Right lung (tissue), 10 donors: ENCODE measurements at places on chromosomes 4 and X.

DNA sequence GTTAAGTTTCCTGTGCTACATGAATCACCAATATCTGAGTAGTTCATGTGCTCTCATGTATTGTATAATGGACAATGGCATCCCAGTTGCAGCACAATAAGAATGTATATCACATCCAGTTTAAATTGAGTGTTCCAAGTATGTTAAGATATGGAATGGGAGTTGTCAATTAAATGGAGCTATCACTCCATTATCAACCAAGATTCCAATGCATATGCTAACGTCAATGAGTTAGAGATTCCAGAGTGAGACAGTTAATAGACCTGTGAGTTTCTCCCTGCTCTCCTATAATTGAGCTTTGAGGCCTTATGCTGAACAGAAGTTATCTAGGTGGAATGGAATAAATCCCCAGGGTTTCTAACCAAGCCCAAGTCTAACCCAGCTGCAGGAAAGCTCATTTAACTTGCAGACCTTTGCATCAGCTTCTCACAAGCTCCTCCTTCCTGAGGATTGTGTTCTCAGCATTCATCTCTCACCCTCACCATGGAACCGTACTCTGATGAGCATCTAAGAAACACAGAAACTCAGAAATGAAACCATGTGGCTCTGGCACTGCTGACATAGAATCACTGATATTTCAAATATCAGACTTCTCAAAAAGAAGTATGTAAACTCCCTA, 84.8 kb downstream of the TIGD2 start:
- DNase-seq: no peak

GRCh38 chr4:15598644-15599043, 56.5 kb downstream of the FBXL5 start:
- DNase-seq: no peak

DNA sequence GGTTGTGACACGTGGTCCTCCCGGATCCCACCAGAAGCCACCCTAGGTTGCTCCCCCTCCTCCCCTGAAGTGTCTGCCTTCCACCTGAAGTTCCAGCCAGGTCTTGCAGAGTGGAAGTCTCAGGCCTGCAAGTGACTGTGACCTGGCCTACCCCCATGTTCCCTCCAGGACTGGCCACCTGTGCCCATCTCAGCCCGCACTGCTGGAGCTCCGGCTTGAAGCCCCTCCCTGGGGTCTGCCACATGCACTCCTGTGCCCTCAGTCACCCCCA, 6.1 kb upstream of the HGFAC start:
- no peak for DNase-seq

DNA sequence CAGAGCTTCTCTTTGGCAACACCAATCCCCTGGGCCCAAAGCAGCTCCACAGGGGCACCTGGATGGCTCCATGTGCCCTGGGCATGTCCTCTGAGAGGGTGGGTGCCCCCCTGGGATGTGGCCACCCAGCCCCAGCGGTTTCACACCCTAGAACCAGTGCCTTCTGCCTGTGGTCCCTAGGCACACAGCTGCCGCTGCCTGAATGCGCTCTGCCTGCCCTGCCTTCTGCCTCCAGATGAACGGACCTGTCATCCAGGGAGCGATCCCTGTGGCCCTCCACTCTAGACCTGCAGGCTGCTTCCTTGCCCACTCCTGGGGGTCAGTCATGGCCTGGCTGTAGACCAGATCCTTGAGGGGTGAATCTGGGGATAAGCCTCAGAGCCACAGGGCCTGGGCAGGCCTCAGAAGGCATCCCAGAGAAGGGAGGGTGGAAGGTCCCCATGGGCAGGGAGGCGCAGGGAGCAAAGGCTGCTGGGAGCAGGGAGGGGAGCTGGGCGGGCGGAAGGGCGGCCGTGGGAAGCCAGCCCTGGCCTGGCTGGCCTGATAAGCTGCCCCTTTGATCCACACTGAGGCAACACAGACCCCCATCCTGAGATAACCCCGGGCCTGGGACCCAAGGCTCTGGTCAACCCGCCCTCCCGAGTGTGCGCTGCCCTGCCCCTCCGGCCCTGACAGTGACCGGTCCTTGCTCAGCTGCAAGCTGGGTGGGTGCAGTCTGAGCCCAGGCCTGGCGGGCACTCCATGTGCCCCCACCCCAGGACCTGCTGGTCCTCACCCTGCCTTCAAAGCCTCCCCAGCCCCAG, 8.1 kb upstream of the FGFR3 start:
- DNase-seq: no peak

DNA sequence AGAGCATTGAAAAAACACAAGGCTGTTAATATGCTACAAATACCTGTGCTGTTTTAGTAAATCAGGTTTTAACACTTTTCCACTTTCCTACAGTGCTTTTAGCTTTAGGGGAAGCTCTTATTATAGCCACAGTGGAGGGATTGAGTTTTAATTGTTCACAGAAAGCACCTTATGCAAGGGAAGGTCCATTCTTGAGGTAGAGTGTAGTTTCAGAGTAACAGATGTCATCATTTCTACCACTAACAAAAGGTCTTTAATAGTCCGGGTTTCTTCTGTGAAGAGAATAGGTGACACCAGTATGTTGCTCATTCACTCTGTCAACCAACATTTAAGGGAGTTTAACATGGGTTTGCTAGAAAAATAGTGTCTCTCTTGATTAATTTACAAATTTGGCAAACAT, 104.4 kb downstream of the STIM2 start:
- DNase-seq: no peak

DNA sequence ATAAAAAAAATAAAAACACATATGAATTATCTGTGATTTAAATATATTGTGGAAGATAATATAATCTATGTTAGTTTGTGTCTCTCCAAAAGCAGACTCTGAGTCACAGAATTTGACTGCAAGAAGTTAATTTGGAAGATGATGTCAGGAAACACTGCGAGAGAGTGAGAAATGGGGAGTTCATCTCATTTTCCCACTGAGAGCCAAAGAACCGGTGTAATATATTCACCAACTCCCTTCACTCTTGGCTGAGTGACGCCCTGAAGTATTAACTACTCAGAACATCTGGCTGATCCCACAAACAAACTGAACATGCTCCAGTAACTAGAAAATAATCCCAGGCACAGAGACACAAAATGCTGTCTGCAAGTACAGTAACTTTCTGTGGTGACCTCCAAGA, 345.8 kb upstream of the SPANXN1 start:
- no peak for DNase-seq

- no peak for DNase-seq
Observed at GRCh38 chr4:104066533-104066932, 346.7 kb upstream of the TACR3 start.

GRCh38 chr4:176467001-176467400, 147.2 kb downstream of the SPCS3 start:
- DNase-seq: no peak
